ENCODE measurements at places on chromosomes 6 and 20.
A peak's percentile ranks its signal among the peaks of the same experiment; 100 is the strongest.

GRCh38 chr20:650954-651353 lies 2.0 kb downstream of the SRXN1 start:
- DNase-seq = no peak

DNA sequence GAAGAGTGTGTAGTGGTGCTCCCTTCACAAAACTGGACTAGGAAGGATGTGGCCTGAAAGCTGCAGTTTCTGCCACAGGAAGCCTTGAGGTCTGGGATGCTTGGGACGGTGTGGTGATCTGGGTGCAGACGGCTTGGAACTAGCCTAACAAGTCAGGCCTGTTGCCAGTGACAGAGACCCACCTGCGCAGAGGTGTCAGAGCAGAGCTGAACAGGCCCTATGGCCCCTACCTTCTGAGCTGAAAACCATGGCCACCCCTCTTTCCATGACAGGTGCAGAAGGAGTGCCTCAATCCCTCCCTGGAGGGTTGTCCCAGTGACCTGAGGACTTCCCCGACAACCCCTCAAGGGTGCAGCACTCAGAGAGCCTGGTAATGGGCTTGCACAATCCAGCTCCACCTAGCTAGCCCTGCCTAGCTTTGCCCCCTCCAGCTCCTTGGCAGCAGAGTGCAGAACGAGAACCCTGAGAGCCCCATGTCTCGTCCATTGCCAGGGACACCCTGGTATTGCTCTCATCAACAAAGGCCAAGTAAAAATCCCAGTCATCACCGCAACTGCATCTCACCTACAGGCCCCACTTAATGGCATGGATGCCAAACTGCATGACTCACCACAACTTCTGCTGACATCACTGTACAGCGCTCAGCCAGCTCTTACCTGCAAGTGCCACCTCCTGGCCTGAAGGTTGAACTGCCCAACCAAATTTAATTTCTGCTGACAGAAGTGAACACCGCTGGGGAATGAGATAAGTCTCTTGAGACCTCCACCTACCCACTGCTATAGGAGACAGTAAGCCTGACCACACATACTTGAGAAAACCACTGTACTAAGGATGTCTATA lies 563.1 kb downstream of the TFAP2A start:
- no peak for DNase-seq

DNA sequence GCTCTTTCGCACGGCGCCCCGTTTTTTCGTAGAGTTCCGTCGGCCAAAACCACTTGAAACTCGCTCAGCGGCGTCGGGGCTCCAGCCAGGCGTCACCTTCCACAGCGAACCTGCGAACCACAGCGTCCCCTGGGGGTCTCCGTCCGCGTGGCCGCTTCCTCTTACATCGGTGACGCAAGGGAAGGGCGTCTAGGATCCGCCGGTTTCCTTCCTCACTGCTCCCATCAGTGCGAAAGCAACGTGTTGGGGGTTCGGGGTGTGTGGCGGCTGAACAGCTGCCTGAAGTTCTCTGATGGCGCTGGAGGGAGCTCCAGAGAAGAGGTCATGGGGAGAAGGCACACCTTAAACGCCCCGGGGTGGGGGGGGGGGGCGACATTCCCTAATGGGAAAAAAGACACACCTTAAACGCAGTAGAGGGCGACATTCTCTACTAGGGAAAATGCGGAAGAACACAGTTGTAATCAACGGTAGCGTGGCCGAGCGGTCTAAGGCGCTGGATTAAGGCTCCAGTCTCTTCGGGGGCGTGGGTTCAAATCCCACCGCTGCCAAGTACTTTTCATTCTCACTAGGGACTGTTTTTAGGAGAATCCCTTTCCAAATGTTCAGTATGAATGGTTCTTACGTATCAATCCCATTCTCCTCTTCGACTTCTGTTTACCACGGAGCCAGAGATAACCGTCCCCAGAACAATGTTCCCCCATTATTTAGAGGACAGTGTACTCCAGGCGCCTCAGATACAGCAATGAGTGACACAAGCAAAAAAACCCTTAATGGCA lies 16.4 kb downstream of the ZNF311 start:
- no peak for DNase-seq

GRCh38 chr6:795046-795685 lies 102.2 kb upstream of the EXOC2 start:
- no peak for DNase-seq

DNA sequence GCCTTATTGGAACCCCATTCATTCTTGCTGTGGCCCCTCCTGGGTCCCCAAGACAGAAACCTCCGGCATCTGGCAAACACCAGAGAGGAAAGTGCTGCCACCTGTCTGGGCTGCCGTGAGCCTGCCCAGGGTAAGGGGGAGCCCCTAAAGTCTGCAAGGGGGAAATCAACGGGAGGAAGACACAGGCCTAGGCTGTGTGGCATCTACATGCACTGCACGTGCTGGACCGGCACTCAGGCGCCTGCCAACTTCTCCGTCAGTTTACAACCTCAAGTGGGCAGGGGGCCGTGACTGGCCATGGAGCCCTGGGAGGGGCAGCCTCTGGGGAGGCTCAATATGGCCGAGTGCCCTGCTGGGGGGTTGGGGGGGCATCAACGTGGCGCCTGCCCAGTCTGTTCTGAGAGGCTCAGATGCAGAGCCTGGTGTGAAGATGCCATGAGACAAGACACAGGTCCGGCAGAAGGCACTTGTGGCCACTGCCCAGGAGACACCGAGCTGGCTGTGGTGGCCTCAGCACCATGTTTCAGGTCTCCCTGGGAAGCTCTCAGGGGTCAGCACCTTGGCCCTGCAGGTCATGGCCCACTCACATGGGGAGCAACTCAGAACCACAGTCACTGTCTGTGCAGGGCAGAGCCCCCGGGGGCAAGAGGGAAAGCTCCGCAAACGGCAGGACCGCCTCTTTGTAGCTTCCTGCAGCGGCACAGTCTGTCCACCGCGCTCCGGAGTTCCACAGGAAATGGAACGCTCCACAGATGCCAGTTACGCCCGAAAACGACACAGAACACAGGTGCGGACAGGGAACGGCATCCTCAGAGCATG lies 8.4 kb downstream of the UCKL1 start:
- DNase-seq = no peak

DNA sequence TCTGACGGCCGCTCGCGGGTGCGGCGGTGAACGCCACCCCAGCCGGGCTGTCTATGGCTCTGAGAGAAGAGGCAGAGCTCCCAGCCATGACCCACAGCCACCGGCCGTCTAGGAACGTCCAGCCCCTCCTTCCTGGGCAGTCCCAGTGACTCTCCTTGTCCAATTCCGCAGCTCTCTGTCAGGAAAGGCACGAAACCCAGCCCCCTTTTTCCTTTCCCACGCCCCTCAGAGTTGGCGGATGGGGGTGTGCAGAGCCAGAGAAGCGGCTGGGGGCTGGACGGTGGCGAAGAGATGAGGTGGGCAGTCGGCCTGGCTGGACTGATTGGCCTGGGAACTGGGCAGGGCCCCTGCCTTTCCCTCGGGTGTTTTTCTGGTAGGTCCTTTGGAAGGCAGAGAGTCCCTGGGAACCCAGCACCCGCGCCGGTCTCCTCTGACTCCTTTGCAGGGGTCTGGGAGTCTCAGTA lies 1.5 kb downstream of the EBF4 start:
- no peak for DNase-seq

DNA sequence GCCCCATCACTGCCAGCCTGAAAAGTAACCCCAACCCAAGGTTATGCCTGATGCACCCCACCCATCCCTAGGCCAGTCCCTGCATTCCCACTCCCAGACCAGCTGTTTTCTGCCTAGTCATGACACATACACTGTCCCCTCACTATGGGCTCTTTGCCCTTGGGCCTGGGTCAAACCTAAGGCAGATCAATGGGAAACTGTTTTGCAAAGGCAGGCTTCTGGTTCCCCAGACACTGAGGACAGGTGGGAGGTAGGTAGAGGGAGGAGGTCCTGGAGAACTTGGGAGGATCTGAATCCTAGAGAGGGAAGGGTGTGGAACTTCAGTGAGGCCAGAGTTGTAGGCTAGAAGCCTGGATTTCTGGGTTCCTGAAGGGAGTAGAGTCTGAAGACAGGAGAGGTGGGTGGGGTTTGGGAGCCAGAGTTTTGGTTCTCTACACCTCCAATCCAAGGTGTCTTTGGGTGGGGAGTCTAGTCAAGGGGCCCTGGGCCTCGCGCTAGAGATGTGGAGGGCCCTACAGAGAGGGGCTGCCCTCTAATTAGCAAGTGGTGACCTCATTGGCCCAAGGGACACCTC lies 2.0 kb downstream of the CLIC1 start:
- DNase-seq = no peak

GRCh38 chr6:164010441-164011103 lies 596.1 kb downstream of the QKI start:
- no peak for DNase-seq

- DNase-seq = no peak
Measured at GRCh38 chr20:46703435-46703834, 6.0 kb upstream of the SLC2A10 start.

- no peak for DNase-seq
Measured at GRCh38 chr20:373171-373890, 7.2 kb upstream of the TRIB3 start.

- DNase-seq = no peak
Measured at GRCh38 chr6:90212274-90212673, 84.4 kb downstream of the BACH2 start.

DNA sequence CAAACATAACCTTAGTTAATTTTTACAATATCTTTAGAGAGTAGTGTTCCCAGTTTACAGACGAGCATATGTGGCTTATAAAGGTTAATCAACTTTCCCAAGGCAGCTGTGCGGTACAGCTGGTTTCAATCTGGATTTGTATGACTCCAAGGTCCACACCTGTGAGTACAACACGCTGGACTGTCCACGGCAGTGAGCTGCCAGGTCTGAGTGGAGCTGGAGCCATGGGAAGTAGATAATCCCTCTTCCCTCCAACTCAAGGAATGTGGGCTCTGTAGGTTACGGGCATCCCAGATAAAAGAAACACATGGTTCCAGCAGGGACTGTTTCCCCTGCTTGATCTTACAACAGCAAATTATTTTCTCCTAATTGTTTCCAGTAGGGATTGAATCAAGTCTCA lies 102.2 kb downstream of the SOD2 start:
- DNase-seq = no peak

GRCh38 chr20:39259010-39259803 lies 297.1 kb downstream of the DHX35 start:
- DNase-seq = no peak

- peak; percentile 63 for DNase-seq
Measured at GRCh38 chr6:151325075-151326050, 66.0 kb downstream of the ZBTB2 start.

DNA sequence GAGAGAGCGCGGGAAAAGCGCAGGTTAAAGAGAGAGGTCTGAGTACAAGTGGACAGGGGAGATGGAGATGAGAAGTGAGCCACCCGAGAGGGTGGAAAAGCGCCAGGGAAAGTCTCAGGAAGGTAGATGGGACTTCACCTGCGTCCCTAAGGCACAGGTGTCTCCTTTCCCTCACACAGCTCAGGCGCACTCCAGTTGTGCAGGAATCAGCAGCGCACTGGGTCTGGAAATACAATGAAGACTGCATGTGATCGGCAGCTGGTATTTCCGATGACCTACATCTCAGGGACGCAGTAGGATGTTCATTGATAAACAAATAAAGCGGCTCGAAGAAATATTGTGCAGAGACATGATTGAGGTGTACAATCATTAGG lies 432 bp upstream of the KHDRBS2 start:
- no peak for DNase-seq

DNA sequence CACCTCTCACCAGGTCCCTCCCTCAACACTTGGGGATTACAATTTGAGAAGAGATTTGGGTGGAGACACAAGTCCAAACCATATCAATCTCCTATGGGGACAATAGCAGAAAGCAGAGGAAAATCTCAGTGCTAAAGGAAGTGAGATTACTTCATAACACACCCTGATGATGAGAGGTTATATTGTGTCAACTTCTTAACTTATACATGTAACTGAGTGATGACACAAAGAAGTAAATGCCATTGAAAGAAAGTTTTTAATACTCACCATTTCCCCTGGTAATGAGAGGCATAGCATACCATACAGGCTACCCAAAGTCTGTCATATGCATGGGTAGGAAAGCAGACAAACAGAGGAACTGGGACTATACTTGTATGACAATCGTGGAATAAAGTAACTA lies 137.2 kb downstream of the MMUT start:
- DNase-seq = no peak

- DNase-seq = no peak
Measured at GRCh38 chr6:22254886-22255285, 42.0 kb downstream of the PRL start.

DNA sequence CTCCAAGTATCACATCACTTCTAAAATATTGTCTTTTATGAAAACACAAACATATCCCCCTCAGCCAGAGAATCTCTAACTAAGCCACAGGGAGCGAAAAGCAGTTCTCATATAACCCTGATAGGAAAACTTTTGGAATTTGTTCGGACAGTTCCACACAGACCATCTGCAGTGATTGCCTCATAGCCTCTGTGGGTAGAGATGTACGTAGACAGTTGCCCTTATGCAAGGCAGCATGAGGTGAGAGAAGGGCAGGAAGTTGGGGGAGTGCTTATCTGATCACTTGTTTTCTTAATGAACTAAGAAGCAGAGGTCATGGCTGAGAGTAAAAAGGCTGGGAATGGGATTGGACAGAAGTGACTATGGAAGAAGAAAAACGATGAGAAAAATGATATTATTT lies 39.6 kb downstream of the SLC23A2 start:
- DNase-seq = no peak

- DNase-seq = no peak
Measured at GRCh38 chr6:83151114-83151513, 42.0 kb downstream of the PGM3 start.

DNA sequence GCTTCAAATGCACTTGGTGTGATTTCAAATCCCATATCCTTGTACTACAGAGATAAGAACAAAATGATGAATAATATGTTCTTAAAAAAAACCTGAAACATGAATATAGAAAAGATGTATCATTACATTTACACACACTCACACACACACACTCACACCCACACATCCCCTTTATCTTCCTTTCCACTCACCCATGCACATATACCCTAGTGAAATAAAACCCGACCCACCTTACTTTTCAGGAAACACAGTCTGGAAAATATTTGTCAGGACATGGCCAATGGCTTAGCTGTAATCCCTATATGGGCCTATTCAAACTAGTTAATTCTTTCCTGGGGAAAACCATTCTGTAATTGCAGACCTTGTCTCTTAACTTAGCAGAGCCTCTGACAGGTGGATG lies 60.8 kb upstream of the EDN1 start:
- no peak for DNase-seq

DNA sequence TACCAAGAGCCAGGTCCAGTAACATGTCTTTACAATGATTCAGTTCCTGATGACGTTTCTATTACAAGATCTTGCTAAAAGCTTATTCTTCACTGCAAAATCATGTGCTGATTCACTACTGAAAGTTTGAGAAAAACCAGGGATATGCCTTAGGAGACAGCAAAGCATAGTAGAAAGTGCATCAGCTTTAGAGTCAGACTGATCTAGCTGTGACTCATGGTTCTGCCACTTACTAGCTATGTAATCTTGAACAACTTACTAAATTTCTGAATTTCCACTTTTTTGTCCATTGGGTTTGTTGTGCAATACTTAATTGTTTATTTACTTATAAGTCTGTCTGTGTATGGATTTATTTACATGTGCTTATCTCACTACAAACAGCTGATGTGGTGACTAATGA lies 198.5 kb upstream of the RSPO3 start:
- no peak for DNase-seq

- no peak for DNase-seq
Measured at GRCh38 chr20:22584522-22584921, at the start of gene FOXA2. Gene FOXA2 (minus strand): TSS chr20:22584572. CDS start chr20:22584278, 294 bp downstream.

All from DMS 273 treated with DMSO at 0.1 percent for 48 hours (cell line).